Endodermal cell (in vitro differentiated cells): ENCODE measurements at places on chromosomes 4 and X.

GRCh38 chr4:7034262-7035081 lies 8.7 kb upstream of the TADA2B start:
- no peaks in the 10 kb centered on the region for H3K4me1 ChIP-seq
- DNase-seq, result no peak

DNA sequence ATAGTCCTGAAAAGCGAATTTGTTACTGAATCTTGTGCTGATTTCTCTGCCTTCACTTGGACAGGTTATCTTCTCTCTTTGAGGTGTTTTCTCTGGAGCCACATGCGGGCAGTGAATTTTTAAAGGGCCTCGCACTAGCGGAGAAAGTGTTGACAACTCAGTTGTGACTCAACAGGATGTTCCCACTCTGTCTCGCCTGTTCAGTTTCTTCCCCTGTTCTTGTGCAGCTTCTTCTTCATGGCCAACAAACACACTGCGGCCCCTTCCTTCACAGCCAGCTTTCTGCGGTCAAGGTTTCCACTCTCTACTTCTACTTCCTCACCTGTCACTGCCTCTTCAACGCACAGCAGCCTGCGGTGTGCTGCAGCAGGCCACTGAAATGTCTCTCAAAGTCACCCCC lies 1.1 kb upstream of the SHROOM4 start:
- no peak overlapping the region for H3K4me3 ChIP-seq
- peaks cover 7% of the 10 kb centered on the region for H3K36me3 ChIP-seq
- no peak for DNase-seq

DNA sequence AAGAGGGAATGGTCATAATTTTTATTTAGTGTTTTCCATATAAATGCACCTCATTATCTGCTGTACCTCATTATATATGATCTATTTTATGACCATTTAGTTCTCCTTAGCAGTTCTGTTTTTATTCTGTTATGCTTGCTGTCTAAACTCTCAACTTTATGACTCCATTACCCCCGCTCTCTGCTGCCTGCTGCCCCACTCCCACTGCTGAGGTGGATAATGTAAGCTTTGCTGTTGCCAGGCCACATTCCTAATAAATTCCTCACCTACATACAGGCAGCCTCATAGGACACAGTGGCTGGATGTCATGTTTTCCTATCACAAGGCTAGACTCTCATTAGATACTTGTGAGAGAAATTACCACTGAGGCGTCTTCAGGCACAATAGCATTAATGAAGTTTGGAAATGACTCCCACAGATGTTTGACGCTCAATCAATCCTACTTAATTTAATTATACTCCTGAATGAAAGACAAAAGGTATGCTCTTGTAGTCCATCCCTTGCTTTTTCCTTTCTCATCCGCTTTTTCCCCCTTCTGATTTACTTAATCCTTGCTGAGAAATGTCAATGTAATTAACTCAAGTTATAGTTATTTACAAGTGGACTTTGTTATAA lies 497.5 kb upstream of the IGFBP7 start:
- no peaks in the 10 kb centered on the region for H3K27me3 ChIP-seq
- no peak overlapping the region for H3K4me3 ChIP-seq
- H3K4me1 ChIP-seq, result no peaks in the 10 kb centered on the region
- H3K36me3 ChIP-seq, result no peaks in the 10 kb centered on the region

DNA sequence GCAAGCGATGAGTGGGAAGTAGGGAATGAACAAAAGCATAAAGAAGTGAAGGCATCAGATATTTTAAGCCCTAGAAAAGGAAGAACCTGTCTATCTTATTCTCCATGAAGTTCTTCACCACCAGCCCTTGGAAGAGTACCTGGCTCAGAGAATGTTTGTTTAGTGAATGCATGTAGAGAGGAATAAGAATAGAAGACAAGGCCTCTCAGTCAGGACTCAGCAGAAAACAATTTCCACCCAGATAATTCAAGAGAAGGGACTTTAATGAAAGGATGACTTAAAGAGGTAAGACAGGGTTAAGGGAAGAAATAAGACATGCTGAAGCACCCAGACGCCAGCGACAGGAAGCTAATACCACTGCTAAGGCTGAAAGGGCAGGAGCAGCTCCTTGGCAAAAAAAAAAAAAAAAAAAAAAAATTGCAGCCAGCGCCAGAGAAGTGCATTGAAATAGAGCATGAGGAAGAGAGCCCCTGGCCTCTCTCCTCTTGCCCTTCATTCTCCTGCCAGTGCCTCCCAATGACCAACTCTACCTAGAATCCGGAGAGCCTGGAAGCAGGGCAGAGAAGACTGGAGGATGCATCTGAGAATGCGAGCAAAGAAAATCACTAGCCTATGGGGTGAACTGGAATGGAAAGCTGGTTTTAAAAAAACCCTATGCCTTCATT lies 47.2 kb upstream of the RASGEF1B start:
- H3K36me3 ChIP-seq, result no peaks in the 10 kb centered on the region
- DNase-seq, result no peak
- no peak overlapping the region for H3K4me3 ChIP-seq
- H3K27me3 ChIP-seq, result no peaks in the 10 kb centered on the region
- H3K4me1 ChIP-seq, result peaks cover 3% of the 10 kb centered on the region

DNA sequence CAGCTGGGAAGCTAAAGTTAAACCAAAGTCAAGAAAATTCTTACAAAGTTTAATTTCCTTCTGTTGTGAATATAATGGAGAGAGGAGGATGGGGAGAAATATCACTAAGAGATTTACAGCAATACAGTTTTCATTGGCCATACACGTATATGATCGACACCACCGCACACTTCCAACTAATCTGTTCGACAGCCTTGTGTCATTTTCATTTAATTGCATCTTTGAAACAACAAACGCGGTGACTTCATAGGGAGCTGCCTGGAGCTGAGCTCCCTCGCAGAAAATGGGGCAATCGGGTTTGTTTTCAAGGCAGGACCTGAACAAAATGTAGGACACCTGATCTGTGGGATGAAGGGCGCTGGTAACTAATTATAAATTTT lies 1.3 kb downstream of the PTPN13 start:
- no peak for DNase-seq
- peak overlapping the region; percentile 96 for H3K4me3 ChIP-seq
- peaks cover 13% of the 10 kb centered on the region for H3K4me1 ChIP-seq
- no peaks in the 10 kb centered on the region for H3K36me3 ChIP-seq
- no peaks in the 10 kb centered on the region for H3K27me3 ChIP-seq
- H3K27ac ChIP-seq, result peak overlapping the region; percentile 90

- no peak overlapping the region for H3K27ac ChIP-seq
- no peaks in the 10 kb centered on the region for H3K27me3 ChIP-seq
- H3K36me3 ChIP-seq, result no peaks in the 10 kb centered on the region
- H3K4me1 ChIP-seq, result no peaks in the 10 kb centered on the region
Observed at GRCh38 chr4:181863856-181864255, 379.3 kb upstream of the TENM3 start.

GRCh38 chr4:1841201-1841886 lies 14.6 kb downstream of the LETM1 start:
- no peaks in the 10 kb centered on the region for H3K4me1 ChIP-seq
- H3K36me3 ChIP-seq, result peaks cover 48% of the 10 kb centered on the region
- no peak for DNase-seq
- no peak overlapping the region for H3K4me3 ChIP-seq
- no peak overlapping the region for H3K27ac ChIP-seq

- no peaks in the 10 kb centered on the region for H3K36me3 ChIP-seq
- H3K4me1 ChIP-seq, result no peaks in the 10 kb centered on the region
- no peak overlapping the region for H3K27ac ChIP-seq
- DNase-seq, result no peak
Observed at GRCh38 chr4:153564630-153565525, 98.7 kb downstream of the TMEM131L start.

- no peaks in the 10 kb centered on the region for H3K27me3 ChIP-seq
- H3K4me3 ChIP-seq, result no peak overlapping the region
- H3K36me3 ChIP-seq, result no peaks in the 10 kb centered on the region
- no peak for DNase-seq
- H3K4me1 ChIP-seq, result no peaks in the 10 kb centered on the region
- no peak overlapping the region for H3K27ac ChIP-seq
Observed at GRCh38 chr4:107592519-107592918, 127.5 kb downstream of the PAPSS1 start.

DNA sequence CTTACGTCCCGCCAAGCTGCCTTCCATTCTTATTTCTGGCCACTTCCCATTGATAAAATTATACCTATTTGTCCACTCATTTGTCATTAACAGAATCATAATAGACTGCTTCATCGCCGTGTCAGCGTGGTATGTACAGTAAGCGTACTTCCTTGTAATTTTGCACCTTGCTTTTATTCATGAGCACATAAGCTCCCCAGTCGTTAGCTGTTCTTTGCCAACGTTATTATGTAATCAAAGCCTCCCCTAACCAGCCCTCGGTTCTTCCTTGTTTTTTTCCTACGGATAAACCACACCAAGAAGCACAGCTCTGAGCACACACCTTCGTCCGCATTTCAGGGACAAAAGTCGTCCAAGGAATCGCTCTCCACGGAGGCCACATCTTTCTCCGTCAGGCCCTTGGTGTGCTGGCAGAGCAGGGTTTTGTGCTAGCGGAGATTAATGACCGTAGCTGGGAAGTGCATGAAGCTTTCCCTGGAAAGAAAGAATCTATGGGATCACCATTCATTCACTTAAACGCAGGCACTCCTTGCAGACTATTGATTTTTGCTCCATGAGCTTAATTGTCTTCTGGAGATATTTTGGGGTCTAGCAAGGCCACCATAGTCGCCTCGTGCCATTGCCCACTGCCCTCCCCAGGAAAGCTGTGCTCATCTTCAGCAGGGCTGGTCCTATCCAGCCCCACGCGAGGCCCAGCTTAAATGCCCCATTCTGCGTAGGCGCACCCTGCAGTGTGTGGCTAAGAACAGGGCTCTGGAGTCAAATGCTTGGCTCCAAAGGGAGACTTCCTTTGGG lies 200.9 kb upstream of the PSAPL1 start:
- H3K4me3 ChIP-seq, result no peak overlapping the region
- no peaks in the 10 kb centered on the region for H3K4me1 ChIP-seq
- no peak for DNase-seq
- no peaks in the 10 kb centered on the region for H3K27me3 ChIP-seq

- H3K36me3 ChIP-seq, result no peaks in the 10 kb centered on the region
- no peak overlapping the region for H3K4me3 ChIP-seq
- no peaks in the 10 kb centered on the region for H3K4me1 ChIP-seq
- no peak overlapping the region for H3K27ac ChIP-seq
Observed at GRCh38 chrX:57528670-57529255, 63.0 kb upstream of the ZXDB start.

GRCh38 chrX:10327651-10328050 lies 170.9 kb downstream of the CLCN4 start:
- no peaks in the 10 kb centered on the region for H3K36me3 ChIP-seq
- no peak overlapping the region for H3K27ac ChIP-seq
- H3K27me3 ChIP-seq, result no peaks in the 10 kb centered on the region
- DNase-seq, result peak; percentile 71

DNA sequence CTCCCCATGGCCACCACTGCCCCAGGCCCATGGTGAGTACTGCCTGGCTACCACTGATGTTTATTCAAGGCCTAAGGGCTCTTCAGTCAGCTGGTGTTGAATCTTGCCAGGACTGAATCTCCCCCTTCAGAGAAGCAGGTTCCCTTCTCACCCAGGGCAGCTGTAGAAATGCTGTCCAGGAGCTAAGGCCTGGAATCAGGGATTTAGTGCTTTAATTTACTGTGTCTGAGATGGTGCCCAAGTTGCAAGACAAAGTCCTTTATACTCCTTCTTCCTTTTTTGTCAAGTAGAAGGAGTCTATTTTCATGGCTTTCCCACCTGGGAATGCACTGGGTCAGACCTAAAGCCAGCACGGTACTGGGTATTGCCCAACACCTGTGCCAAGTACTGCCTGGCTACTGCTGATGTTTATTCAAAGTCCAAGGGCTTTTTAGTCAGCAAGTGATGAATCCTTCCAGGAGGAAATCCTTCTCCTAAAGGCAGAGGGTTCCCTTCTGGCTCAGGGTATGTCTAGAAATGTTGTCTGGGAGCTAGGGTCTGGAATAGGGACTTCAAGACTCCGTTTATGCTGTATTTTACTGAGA lies 117.6 kb upstream of the ATOH1 start:
- H3K4me1 ChIP-seq, result no peaks in the 10 kb centered on the region
- no peak overlapping the region for H3K4me3 ChIP-seq
- H3K27ac ChIP-seq, result no peak overlapping the region
- DNase-seq, result peak; percentile 44
- no peaks in the 10 kb centered on the region for H3K36me3 ChIP-seq

DNA sequence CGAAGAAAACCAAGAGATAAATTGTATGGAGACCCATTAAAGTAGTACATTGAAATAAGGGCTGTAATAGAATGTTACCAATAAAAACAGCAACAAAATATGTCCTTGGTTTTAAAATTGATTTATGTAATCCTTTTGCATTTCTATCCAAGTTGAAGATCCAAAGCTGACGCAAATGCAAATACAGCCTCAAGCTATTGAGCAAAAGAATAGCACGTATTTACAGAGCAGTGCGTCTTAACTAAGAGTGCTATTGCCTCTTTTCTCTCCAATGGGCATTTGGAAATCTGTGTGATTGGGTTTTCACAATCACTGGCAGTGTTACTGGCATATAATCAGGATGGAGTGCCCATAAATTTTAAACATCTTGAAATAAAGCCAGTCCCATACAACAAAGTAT lies 417.4 kb downstream of the TLL1 start:
- no peaks in the 10 kb centered on the region for H3K27me3 ChIP-seq
- H3K4me3 ChIP-seq, result no peak overlapping the region
- no peaks in the 10 kb centered on the region for H3K36me3 ChIP-seq
- no peak for DNase-seq

DNA sequence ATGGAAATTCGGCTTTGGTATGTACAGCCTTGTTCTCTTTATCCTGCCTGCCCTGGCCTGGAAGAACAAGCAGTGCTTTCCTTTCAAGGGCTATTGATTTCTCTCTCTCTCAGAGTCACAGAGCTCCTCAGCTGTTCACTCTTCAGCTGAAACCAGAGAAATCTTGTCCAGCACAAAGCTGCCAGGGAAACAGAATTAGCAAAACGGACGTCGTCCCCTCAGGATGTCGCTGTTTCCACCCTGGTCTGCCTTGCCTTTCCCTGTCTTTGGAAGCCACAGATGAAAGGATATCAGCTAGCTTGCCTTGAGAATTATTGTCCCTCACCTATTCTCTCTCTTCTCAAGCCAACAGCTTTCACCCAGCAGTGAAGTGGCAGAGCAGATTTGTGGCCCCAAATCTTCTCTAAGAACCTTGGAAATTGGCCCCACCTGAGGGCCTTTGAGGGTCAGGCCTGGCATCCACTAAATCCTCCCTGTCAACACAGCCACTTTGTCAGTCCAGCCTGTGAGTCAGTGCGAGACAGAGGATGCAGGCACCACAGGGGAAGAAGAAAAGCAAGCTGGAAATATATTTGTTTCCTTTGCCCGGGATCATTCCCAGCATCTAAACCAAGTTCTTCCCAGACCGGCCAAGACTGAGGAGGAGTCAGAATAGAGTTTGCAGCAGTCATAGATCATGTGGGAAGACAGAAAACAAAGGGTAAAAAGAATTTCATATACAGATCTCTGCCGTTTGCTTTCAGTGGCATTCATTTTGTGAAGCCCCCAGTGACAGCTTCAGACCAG lies 63.8 kb upstream of the MTM1 start:
- no peak overlapping the region for H3K4me3 ChIP-seq
- DNase-seq, result peak; percentile 43
- no peaks in the 10 kb centered on the region for H3K4me1 ChIP-seq
- H3K36me3 ChIP-seq, result no peaks in the 10 kb centered on the region
- no peaks in the 10 kb centered on the region for H3K27me3 ChIP-seq
